C1 segment of cervical spinal cord (tissue), 14 donors: ENCODE measurements at places on chromosomes 2 and 18.

GRCh38 chr2:715038-715437, 37.8 kb upstream of the TMEM18 start:
- no peak for DNase-seq

DNA sequence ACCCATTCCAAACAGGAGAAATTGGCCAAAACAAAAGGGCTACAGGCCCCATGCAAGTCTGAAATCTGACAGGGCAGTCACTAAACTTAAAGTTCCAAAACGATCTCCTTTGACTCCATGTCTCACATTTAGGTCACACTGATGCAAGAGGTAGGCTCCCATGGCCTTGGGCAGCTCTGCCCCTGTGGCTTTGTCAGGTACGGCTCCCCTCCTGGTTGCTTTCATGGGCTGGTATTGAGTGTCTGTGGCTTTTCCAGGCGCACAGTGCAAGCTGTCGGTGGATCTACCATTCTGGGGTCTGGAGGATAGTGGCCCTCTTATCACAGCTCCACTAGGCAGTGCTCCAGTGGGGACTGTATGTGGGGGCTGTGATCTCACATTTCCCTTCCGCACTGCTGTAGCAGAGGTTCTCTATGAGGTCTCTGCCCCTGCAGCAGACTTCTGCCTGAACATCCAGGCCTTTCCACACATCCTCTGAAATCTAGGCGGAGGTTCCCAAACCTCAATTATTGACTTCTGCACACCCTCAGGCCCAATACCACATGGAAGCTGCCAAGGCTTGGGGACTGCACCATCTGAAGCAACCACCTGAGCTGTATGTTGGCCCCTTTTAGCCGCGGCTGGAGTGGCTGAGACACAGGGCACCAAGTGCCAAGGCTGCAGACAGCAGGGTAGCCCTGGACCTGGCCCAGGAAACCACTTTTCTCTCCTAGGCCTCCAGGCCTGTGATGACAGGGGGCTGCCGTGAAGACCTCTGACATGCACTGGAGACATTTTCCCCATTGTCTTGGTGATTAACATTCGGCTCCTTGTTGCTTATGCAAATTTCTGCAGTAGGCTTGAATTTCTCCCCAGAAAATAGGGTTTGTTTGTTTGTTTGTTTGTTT, 28.7 kb downstream of the PARD6G start:
- no peak for DNase-seq

- DNase-seq: no peak
Measured at GRCh38 chr2:151774506-151774905, 40.2 kb upstream of the NEB start.

GRCh38 chr18:77969972-77970371, 720.3 kb downstream of the GALR1 start:
- no peak for DNase-seq

DNA sequence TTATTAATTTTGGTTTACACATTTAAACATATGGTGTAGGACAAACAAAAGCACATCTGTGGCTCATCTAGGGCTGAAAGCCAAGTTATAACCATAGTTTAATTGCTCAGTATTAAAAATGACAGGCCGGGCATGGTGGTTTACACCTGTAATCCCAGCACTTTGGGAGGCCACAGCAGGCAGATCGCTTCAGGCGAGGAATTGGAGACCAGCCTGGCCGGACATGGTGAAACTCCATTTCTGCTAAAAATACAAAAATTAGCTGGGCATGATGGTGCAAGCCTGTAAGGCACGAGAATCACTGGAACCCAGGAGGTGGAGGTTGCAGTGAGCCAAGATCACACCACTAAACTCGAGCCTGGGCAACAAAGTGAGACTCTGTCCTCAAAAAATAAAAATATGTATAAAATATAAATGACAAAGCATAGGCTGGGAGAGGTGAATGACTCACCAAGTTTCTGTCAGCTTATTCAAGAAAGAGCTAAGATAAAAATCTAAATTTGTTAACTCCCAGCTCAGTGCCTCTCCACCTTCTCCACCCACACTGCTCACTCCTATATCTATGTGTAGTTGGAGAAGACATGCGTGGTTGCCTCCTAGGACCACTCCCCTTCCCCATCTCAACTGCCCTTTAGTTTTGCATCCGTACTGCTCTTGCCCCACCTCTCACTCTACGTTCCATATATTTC, 79.2 kb upstream of the PID1 start:
- DNase-seq: no peak

DNA sequence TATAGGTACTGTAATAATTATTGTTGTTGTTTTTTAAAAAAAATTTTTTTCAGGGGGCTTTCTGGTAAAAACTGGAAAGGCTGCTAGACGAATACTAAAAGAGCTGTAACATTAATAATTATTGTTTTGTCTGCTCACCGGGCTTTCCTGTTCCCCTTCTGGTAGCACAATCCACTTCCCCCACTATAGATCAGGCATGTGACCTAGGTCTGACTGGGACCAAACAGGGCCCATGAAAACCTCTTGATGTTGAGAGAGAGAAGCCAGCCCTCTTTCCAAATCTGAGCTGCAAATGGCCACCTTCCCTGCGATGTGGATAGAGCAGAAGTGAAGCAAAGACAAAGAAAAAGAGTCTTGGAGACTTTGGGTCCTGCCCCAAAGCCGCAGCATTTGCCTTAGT, 23.4 kb downstream of the SH2D6 start:
- no peak for DNase-seq

GRCh38 chr2:130385709-130386108, 29.9 kb downstream of the PTPN18 start:
- no peak for DNase-seq

- DNase-seq: no peak
Measured at GRCh38 chr18:24368749-24369148, 28.9 kb downstream of the OSBPL1A start.

DNA sequence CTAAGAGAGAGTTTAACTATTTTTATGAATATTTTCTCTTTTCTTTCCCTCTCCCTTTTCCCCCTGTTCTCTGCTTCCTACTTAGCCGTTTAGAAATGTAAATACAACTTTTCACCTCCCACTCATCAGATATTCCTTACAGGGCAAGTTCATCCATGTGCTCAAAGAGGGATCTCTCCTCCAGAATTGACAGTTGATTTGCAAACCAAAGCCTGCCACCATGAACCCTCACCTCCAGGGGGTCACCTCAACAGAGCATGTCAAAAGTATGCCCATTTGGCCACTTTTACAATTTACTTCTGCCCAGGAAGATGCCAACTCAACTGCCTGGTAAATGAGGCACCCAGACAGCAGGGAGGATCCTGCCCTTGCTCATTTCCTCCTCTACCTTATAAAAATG, 149.2 kb upstream of the GYPC start:
- no peak for DNase-seq

DNA sequence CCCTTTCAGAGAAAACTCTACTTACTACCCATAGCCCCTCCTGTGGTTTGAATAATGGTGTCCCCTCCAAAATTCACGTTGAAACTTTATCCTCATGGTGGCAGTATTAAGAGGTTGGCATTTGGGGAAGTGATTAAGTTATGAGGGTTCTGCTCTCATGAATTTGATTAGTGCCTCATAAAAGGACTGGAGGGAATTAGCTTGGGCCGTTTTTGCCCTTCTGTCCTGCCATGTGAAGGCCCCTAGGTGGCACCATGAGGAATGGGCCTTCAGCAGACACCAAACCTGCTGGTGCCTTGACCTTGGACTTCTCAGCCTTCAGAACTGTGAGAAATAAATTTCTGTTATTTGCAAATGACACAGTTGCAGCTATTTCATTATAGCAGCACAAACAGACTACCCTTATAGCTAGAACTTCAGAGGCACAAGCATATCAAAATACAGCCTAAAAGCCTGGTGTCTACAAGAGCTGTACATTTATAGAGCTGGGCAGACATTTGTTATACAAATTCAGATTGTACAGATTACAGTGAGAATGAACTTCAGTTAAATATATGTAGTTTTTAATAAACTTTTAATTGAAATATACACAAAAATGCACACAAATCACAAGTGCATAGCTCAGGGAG, 2.6 kb upstream of the PTPN2 start:
- DNase-seq: no peak

DNA sequence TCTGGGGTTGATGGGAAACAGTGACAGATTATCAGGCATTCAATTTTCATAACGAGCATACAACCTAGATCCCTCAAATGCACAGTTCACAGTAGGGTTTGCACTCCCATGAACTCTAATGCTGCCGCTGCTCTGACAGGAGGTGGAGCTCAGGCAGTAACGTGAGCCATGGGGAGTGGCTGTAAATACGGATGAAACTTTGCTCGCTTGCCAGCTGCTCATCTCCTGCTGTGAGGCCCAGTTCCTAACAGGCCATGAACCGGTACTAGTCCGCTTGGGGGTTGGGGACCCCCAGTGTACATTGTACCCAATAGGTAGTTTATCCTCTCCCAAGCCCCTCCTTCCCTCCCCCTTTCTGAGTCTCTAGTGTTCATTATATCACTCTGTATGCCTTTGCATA, 94.6 kb downstream of the PTH2R start:
- no peak for DNase-seq

- peak; percentile 51 for DNase-seq
Measured at GRCh38 chr18:77108001-77108692, 24.4 kb downstream of the MBP start.

DNA sequence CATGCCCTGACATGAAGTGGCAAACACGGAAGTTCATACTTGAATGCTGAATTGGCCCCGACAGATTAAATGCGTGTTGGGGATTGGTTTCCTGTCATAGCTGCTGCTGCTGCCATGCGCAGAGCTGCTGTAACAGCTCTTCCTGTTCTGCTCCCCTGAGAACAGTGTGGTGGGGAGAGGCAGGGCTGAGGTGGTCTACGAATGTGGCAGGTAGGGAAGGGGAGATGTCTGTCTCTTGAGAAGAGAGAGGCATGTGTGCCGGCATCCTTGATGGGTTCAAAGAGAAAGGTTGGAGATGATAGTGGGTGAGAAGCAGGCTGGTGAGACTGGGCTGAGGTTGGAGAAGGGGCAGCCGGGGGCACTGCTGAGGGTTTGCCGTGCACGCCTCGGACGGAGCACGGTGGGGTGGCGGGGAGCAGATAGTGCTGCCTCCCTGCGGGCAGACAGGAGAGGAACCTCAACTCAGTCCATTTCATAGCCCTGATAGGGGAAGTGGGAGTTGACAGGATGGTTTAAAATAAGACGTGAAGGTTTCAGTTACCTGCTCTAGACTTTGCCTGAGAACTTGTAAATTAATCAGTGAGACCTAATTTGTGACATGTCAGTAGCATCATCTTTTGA, 46.1 kb downstream of the TMEM185B start:
- no peak for DNase-seq
